ENCODE measurements at places on chromosomes 6 and 20.
A peak's percentile ranks its signal among the peaks of the same experiment; 100 is the strongest.

GRCh38 chr20:47676912-47677634 is 108.2 kb downstream of the SULF2 start:
- DNase-seq, result no peak

DNA sequence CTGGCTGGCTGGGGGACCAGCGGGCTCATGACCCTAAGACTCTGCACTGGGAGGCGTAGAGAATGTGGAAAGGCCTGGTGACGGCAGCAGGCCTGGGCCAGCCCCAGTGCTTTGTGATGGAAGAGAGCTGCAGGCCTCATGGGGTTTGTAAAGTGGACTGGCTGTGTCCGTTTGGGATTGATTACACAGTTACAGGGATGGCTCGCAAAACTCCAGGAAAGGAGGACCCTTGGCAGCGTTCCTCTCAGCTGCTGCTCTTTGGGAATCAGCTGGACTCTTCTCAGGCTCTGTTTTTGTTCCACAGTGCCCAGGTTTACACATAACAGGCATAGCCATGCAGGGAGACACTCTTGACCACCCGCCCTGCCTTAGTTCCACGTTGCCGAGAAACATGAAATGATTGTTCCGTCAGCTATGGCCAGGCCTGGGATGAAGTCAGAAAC is 89.0 kb downstream of the SLX4IP start:
- DNase-seq, result no peak

DNA sequence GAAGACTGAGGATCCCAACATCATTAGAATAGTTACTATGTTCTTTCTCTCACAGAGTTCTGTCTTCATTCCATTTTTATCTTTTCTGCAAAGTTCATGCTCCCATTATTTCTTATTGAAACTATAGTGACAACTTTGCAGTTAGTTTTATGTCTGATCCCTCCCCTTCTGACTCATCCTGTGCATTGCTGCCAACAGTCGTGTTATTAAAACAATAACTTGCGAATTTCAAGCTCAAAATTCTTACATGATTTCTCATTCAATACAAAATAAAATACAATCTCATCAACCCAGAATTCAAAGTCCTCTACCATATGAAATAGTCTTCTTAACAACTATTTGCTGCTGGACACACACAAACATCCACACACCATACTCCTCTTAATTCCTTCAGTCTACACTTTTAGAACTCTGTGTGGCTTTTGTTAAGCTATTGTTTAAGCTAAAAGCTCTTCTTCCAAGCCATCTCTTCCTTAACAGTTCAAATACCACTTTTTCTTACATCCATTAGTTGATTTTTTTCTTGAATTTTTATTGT is 261.4 kb upstream of the IRAK1BP1 start:
- no peak for DNase-seq

DNA sequence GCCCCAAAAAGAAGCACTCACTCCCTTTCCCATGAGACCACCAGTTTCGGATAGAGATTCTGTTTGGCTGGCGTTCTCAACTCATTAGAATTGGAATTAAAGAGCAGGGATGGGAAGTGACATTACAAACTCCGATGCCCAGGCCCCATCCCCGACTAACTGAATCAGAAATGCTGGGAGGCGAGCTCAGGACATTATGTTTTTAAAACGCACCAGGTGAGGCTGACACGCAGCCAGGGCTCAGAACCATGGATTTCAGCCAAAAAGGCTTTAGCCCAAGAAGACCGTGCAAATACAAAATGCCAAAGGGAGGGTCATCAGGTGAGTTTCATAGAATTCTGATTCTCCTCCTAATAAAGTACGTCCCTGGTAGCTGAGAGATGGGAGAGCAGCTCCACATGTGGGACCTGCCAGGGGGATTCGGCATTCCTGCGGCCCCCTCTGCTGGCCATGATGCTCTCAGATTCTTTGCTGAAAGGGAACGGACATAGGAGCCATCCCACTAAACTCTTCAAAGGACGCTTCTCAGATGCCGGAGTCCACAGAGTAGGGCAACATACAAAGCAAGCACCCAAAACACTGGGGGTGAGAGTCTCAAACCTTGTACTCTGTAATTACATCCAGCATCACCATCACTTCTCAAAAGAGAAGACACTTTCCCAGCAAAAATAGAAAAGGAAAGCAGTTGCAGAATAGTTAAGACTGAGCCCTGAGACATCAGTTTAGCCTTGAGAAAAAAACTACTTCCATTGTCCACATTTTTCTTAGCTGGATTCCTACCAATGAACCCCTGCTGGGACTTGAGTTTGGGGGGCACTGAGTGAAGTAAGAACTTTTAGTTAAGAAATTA is 205.2 kb downstream of the BMP7 start:
- DNase-seq, result no peak

- peak; percentile 60 for DNase-seq
Observed at GRCh38 chr6:41560431-41561192, 14.4 kb downstream of the FOXP4 start.

DNA sequence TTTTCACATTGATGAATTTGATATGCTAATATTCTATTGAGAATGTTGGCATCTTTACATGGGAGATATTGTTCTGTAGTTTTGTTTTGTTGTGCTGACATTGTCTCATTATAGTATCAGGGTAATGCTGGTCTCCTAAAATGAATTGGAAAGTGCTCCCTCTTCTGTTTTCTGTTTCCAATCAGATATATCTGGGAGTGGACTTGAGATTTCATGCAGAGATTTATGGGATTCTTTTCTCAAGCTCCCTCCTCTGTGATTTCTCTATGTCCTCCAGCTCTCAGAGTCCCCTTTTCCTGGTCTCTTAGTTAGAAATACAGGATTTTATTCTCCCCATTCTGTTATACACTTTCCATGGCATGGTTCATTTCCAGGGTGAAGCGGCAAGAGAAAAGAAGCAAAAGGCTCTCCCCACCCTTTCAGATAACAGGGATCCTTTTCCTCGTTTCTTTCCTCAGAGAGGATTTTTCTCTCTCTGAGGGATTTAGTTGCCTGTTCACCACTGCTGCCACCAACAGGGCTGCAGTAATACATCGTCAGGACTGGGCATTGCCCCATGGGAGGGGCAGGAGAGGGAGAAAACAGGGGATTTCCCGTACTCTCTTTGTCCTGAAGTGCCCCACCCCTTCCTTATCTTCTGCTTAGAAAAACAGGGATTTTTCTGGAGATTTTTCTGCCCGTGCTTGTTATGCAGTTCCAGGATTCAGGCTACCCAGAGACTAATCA is 59.3 kb upstream of the STMND1 start:
- no peak for DNase-seq

- no peak for DNase-seq
Observed at GRCh38 chr20:33963751-33964150, 30.0 kb upstream of the RALY start.

DNA sequence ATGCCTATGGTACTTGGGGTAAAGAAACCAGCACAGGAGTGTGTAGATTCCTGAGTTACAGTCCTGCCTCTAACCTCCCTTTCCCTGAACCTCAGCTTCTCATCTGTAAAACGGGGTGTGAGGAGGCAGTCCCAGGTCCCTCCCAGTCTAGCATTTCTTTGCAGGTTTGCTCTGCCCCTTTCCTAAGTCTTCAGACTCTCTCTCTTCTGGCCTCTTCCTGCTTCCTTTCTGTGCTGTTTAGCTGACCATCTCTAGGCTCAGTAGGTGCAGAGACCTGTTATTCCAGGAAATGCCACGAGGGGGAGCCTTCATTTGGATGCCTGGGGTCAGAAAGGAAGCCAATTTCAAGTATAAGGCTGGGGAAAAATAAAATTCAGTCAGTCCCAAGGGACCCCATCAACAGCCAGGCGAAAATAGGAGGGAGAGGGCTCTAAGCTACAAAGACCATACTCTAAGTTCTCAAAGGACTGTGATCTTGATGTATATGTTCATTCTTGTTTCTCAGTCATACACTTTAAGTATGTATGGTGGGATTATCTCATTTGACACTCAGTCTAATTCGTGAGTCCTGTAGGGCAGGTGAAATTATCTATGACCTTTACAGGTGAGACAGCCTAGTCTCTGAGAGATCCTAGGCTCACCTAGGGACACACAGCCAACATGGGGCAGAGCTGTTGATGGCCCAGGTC is 89.1 kb downstream of the NCR2 start:
- peak; percentile 72 for DNase-seq

DNA sequence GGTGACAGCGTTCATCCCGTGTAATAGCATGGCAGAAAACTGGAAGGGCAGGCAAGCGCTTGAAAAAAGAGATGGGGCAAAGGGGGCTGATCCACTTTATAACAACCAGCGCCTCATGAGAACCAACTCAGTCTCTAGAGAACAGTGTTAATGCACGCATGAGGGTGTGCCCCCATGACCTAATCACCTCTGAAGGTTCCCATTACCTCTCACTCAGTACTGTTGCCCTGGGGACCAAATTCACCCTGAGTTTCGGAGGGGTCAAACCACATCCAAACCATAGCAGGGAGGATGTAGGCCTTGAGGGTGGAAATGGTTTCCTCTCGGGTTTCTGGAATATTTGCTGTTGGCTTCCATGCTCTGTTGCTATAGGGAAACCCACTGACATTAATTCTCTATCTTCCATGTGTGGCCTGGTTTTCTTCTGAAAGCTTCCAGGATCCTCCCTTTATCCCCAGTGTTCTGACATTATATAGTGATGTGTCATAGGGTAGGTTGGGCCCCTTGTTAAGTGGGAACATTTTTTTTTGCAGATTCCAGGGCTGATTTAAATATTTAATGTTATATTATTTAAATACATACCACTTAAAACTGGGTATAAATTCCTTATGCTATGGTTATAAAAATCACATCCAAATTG is 65.2 kb downstream of the PPP1R14C start:
- no peak for DNase-seq

GRCh38 chr6:130959951-130960350 is 103.1 kb downstream of the EPB41L2 start:
- no peak for DNase-seq
